ENCODE measurements at places on chromosomes 16 and 17.

GRCh38 chr16:35425270-35425669 is 1965.9 kb downstream of the TP53TG3F start:
- DNase-seq, result no peak

- DNase-seq, result no peak
Measured at GRCh38 chr17:4600563-4600962, 16.2 kb downstream of the SMTNL2 start.

DNA sequence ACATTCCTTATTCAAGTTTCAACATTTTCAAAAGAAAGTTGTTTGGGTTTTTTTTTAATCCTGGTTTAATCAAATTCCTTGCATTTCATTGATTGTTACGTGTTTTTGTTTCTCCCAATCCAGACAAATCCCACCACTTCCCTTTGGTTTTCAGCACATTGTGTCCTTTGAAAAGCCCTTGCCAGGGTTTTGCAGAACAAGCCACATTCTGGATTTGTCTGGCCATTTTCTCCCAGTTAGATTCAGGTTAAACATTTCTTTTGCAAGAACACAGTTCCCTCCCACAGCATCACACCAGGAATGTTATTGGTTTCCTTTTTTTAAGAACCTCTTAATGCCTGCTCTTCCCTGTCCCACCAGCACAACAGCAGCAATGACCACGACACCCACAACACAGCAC is 278.0 kb upstream of the SALL1 start:
- DNase-seq, result no peak

DNA sequence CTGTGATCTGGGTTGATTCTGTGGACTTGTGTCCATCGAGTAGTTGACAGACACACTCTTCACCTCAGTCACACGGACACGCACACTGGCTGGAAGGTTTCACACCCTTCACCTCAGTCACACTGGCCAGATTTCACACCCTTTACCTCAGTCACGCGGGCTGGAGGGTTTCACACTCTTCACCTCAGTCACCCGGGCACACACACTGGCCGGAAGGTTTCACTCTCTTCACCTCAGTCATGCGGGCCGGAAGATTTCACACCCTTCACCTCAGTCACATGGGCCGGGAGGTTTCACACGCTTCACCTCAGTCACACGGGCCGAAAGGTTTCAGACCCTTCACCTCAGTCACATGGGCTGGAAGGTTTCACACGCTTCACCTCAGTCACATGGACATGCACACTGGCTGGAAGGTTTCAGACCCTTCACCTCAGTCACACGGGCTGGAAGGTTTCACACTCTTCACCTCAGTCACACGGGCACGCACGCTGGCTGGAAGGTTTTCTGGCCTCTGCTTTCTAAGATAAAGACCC is 96.2 kb downstream of the PGS1 start:
- DNase-seq, result no peak

- no peak for DNase-seq
Measured at GRCh38 chr16:80526418-80527061, 14.3 kb upstream of the DYNLRB2 start.

- DNase-seq, result no peak
Measured at GRCh38 chr17:55710829-55711496, 11.7 kb downstream of the TMEM100 start.

GRCh38 chr17:46851029-46851741 is at the start of gene WNT9B:
Gene WNT9B, plus strand, starts transcription at chr17:46851583. Its CDS starts 56 bp downstream, at chr17:46851639.
- DNase-seq, result no peak

DNA sequence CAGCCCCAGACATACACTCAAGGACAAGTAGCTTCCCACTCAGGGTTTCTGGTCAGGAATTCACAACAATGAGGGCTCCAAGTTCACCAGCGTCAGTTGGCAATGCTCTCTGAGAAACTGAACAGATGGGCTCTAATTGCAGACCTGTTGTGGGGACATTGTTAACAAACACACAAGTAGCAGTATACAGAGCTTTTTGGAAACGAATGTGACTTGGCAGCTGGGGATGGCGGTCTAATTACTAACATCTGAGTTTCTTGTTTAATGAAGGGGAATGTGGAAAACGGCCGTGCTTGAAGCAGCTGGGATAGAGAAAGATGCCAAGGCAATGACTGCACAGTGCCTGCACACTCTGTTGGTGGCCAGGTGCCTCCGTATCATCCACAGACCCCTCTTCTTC is 316.1 kb upstream of the IRX3 start:
- no peak for DNase-seq
